ENCODE measurements at places on chromosomes 12 and 14. TPM values are rescaled to one million over a fixed set of nuclear protein-coding genes. Genes with fewer than 3 reads are reported as not detected.

The DACT1 gene
- total RNA-seq = 0.46 TPM

GRCh38 chr12:85352016-85352415 is 72.0 kb downstream of the ALX1 start:
- no peak overlapping the region for H3K27ac ChIP-seq
- DNase-seq = no peak
- no peaks in the 10 kb centered on the region for H3K27me3 ChIP-seq
- H3K36me3 ChIP-seq = no peaks in the 10 kb centered on the region

DNA sequence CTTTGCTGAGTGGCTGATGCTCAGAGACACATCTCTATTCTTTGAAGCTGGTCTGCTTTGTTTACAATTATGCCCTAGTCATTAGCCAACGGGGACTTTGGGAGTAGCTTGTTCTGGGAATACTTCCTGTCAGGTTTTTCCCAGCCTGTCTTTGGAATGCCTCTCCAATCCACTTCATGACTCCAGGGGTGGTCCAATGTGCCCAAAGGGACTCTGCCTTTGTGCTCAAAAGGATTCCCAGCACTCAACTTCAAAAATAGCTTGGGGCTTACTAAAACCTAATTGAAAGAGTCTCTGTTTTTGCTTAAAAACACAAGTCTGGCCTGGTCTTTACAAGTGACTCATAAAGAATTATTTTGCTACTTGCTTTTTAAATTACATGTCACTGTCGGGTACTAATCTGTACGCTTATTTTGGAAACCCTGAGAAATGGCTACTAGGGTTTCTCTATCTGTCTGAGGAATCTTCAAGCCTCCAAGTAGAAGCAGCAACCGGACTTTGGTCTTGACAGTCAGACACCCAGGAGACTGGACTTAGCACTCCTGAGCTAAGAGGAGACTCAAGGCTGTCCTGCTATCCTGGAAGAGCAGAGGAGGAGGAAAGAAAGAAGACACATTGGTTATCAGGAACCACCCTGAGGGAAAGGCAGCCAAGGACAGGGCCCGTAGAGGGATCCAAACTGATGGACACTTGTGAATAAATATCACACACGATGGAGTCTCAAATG is 20.7 kb downstream of the PHLDA1 start:
- peaks cover 5% of the 10 kb centered on the region for H3K27me3 ChIP-seq
- H3K4me3 ChIP-seq = no peak overlapping the region
- peak; percentile 82 for DNase-seq
- H3K4me1 ChIP-seq = peaks cover 9% of the 10 kb centered on the region
- H3K36me3 ChIP-seq = no peaks in the 10 kb centered on the region

- no peaks in the 10 kb centered on the region for H3K27me3 ChIP-seq
- peak overlapping the region; percentile 38 for H3K4me3 ChIP-seq
- no peak overlapping the region for H3K27ac ChIP-seq
- no peaks in the 10 kb centered on the region for H3K36me3 ChIP-seq
Observed at GRCh38 chr14:103169954-103170353, 46.7 kb downstream of the TNFAIP2 start.

GRCh38 chr12:106133136-106134087 is 5.3 kb downstream of the NUAK1 start:
- H3K4me3 ChIP-seq = peak overlapping the region; percentile 98
- H3K27me3 ChIP-seq = no peaks in the 10 kb centered on the region
- peaks cover 28% of the 10 kb centered on the region for H3K36me3 ChIP-seq
- H3K4me1 ChIP-seq = peaks cover 45% of the 10 kb centered on the region
- DNase-seq = peak; percentile 91

DNA sequence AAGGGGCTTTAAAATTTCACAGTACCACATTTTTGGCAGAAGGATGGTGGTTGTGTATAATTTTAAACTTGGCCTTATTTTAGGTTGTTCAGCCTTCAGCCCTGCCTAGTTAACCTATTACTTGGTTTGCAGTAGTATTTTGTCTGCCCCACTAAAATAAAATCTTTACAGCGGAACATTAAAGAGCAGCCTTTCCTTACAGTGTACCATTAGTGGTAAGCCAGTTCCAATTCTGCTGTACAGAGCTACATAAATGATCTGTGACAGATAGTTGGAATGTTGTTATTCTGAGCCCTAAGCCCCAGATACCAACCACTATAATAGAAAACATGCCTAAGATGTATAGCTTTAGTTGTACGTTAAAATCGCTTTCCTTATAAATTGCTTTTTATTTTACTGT is 56.2 kb downstream of the SLC38A6 start:
- no peak for DNase-seq
- H3K4me1 ChIP-seq = no peaks in the 10 kb centered on the region
- no peaks in the 10 kb centered on the region for H3K27me3 ChIP-seq
- no peaks in the 10 kb centered on the region for H3K36me3 ChIP-seq

DNA sequence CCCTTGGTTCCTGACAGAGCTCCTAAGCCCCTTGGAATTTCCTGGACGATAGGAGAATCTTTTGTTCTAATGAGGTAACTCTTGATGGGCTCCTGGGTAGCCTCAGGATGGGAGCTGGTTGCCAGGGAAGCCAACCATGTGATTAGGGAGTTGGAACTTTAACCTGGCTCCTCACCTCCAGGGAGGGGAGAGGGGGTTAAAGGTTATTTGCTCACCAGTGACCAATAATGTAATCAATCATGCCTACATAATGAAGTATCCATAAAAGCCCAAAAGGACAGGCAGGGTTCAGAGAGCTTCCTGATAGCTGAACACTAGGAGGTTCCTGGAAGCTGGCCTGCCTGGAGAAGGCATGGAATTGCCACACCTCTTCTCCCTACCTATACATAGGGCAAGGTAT is 6.2 kb upstream of the CNOT2 start:
- H3K4me1 ChIP-seq = no peaks in the 10 kb centered on the region
- H3K27me3 ChIP-seq = no peaks in the 10 kb centered on the region
- H3K36me3 ChIP-seq = peaks cover 27% of the 10 kb centered on the region
- peak; percentile 58 for DNase-seq
- no peak overlapping the region for H3K27ac ChIP-seq
- no peak overlapping the region for H3K4me3 ChIP-seq

- H3K27me3 ChIP-seq = peaks cover 96% of the 10 kb centered on the region
- peak overlapping the region; percentile 84 for H3K4me3 ChIP-seq
- peak; percentile 59 for DNase-seq
- no peaks in the 10 kb centered on the region for H3K36me3 ChIP-seq
Observed at GRCh38 chr14:60658211-60658690, 9.0 kb upstream of the SIX1 start.

- no peaks in the 10 kb centered on the region for H3K4me1 ChIP-seq
- no peak overlapping the region for H3K27ac ChIP-seq
Observed at GRCh38 chr12:98595243-98595988, 1.9 kb downstream of the SLC25A3 start.

All from endodermal cell (in vitro differentiated cells).